ENCODE measurements at places on chromosomes 2 and 18.

DNA sequence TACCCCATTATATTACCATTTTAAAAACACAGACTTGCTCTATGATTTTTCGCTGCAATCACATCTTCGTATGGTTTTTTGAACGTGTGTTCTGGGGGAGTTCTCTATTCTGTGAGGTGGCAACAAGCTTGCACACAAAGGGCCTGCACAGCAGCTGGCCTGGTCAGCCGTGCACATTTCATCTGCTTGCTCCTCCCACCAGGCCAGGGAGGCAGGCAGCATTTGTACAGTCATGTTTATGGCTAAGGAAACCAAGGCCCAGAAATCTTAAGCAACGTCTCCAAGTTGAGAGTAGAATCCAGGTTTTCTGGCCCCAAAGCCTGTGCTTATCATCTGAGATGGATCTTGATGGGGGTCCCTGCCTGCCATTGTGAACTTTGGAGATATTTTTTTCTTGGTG, 106.4 kb upstream of the SMIM21 start:
- DNase-seq: no peak

DNA sequence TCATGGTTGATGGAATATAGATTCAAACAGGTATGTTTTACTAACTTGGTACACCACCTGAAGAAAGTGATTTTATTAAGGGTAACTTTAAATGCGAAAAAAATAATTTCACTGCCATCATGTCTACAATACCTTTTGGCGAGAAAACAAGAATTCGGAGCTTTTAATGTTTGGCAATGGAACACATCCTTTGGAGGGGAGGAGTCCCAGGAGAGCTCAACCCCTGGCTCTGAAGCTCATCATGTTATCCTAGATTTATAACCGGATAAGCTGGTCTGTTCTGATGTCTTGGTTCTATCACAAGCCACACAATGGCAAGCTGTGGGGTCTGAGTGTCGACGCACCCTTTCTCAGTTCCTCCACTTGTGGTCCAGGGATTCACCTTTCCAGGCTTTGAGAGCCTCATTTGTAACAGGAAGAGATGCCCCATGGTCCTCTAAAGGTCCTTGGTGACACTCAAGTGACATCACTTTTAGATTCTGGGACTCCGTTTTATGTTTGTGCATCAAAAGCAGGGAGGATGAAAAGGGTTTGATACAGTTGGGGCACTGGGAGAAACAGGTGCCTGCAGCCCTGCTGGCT, 172.7 kb downstream of the BCL2 start:
- no peak for DNase-seq

DNA sequence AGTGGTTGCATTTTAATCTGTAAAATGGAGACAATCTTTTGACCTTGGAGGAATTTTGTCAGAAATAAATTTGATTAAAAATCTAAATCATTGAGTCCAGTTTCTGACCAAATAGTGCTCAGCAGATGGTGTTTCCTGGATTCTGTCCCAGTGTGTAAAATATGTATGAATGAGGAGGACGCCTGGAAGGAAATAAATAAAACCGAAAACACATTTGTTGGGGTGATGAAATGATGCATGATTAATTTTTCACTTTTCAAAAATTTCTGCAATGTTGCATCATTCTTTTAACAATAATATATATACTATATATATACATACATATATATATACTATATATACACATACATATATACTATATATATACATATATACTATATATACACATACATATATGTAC, 261.1 kb upstream of the TRIB2 start:
- DNase-seq: no peak

DNA sequence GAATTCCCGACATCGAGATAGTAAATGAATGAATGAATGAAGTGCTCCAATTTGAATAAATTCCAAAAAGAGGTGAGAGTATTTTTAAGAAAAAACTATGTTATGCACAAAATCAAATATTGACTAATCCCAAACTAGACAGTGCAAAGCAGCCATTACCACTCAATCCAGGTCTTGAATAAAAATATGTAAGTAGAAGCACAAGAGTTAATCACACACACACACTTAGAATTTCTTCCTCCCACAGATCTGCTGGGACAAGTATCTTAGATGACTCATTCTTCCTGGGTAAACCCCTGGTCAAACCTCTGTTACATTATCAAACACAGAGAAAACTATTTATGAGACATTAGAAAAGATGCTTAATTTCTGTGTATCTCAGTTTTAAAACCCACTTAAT, 102.0 kb downstream of the PLA2R1 start:
- DNase-seq: no peak

DNA sequence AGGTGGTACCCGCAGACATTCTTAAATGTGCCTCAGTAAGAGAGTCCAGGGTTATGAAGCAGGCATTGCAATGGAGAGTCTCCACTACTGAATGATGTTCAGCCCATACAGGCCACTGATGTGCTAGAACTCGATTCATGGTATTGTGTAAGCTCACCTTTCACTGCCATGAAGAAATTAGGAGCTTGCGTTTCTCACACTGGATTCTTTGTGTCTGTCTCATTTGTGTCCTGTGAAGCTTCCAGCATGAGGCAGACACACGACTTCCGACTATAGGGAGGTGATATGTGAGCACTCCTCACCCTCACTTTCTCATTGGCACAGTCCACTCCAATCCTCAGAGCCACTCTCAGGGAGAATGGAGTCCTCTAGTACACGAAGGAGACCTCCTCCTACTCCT, 677.4 kb upstream of the RAB6C start:
- DNase-seq: no peak

- no peak for DNase-seq
Observed at GRCh38 chr18:79071037-79071436, 1.8 kb downstream of the ATP9B start.

GRCh38 chr2:69067866-69068265, 54.9 kb downstream of the ANTXR1 start:
- DNase-seq: no peak

DNA sequence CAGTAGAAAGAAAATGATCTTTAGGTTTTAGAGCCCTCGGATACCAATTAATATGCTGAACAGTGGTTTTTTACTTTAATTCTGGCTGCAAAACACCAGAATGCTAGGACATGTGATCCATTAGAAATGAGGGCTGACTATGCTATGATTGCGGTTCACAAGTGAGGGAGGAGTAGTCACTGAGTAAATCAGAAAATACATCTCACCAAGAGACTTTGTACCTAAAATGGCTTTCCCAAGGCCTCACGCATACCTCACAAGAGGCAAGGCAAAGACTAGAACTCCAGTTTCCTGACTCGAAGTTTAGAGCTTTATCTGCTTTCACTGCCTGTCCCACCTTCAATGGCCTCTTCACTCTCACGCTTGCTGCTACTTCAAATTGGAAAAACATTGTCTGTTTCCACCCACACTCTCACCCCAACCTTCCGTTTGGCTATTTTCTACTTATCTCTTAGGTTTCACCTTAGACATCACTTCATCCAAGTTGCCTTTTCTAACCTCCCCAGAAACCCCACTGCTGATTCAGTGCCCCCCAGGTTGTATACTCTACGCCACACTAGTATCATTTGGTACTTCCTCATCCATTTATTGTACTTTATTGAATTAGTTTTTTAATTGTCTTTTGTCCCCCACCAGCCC, 5.1 kb upstream of the MBD2 start:
- DNase-seq: no peak

GRCh38 chr2:17747684-17748452, 5.7 kb downstream of the SMC6 start:
- DNase-seq: no peak

DNA sequence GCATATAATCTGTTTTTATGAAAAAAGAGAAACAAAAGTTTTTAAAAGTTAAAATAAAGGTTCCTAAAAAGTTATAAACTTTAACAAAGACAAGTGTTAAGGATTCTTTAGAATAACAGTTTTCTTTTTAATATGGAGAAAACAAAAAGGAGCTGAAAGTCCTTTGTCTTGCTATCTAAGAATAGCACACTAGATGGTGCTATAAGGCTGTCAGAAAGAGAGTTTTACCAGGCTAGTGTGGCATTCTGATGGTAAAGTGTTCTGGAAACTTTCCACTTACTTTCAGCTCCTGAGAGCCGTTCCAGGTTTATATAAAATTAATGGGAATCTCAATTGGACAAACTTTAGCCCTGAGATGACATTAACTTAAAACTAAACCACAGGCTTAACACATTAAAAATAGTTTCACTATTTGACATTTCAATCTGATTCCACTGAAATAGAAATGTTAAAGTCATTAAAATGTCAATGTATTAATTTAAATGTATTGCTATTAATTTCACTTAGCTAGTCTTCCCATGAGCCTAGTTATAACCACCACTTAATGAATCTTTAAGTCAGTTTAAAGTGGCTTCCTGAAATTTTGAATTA, 3.7 kb downstream of the FBXO48 start:
- peak; percentile 11 for DNase-seq

DNA sequence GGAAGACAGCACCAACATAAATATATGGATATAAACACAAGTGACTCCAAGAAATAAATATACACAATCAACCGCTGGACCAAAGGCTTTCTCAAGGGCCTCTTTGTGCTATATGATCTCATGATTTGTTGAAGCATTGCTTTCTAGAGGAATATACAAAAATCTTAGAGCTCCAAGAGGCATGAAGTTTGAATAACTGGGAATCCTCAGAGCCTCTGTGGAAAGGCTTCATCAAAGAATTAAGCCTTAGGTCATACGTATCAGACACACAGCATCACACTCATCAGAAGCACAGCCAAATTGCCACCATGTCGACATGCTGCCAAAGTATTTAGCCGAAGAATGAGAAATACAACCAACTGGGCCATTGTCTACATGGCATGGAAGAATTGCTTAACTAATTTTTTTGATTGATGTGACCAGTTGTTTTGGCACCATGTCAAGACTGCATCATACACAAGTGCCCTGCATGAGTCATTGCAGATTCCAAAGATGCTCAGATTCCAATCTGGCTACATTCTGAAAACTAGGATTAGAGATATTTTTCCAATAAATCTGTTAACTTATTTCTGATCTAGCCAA, 860.6 kb upstream of the ZEB2 start:
- DNase-seq: no peak

GRCh38 chr18:23884681-23885375, 129.7 kb upstream of the TTC39C start:
- no peak for DNase-seq
